ENCODE measurements at places on chromosomes 11 and 22.

DNA sequence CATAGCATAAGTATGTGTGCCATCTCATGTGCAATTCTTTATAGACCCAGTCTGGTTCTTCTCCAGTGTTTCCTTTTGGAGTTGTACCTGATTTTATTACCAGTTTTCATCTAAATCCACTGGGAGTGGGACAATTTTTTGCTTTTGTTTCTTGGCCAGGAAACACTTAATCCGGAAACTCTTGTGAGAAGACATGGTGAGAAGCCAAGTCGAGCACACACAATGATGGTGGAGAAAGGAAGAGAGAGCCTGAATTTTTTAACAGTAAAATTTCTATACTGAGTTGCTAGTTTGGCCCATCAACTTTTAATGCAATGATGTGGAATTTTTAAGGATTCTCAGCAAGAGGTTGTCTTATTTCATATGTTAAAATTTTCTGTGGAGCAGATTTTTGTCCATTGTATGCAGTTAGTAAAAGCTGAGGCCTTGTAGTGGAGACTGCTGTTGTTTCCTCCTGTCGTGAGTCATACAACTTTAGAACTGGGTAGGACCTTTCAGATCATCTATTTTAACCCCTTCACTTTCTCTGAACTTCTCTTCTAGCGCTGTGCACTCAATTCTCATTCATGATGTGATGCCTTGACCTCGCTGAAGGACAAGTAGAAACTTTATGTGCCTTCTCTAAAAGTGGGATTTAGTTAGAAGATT is 17.1 kb downstream of the FAR1 start:
- DNase-seq: no peak

- no peak for DNase-seq
Observed at GRCh38 chr11:1870326-1870696, 17.4 kb downstream of the LSP1 start.

DNA sequence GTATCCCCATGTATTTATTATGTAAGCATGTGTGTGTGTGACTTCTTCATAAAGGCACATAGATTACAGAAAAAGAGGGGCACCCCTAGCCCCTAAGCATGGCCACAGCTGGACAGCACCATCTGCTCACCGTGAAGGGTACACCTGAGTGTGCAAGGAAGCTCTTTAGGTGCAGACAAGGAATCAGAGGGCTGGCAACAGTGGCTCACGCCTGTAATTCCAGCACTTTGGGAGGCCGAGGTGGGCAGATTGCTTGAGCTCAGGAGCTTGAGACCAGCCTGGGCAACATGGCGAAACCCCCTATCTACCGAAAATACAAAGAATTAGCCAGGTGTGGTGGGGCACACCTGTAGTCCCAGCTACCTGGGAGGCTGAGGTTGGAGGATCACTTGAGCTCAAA is 56.3 kb downstream of the DGCR2 start:
- DNase-seq: no peak

GRCh38 chr11:32893093-32893342 is 407 bp downstream of the QSER1 start:
- no peak for DNase-seq

DNA sequence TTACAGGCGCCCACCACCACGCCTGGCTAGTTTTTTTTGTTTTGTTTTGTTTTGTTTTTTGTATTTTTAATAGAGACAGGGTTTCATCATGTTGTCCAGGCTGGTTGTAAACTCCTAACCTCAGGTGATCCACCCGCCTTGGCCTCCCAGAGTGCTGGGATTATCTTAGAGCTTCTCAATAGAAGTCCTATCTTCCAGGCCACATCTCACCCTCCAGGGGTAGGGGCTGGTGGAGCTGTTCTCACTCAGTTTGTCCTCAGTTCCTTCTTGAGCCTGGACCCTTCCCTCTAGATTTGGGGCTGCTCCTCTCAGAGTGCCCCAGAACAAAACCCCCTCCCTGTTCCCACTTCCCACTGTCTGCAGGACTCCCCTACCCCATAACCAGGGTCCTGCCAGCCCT is 31.3 kb downstream of the BCR start:
- DNase-seq: no peak

DNA sequence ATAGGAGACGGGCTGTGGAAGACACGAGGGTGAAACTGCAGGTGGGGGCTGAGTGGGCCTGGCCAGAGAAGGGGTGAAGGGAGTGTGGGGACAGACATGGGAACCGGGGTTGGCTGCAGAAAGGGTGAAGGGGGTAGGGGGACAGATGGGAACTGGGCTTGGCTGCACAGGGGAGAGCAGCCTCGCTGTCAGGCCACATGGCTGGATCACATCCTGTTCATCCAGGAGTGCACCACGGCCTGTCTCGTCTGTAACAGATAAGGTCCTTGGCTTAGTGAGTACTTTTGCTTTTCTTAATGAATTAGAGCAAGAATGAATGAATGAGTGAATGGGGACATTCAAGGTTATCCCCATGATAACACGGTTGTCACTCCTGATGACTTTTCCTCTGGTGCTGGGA is 13.5 kb downstream of the FBLN1 start:
- DNase-seq: no peak

GRCh38 chr11:77617892-77618291 is 19.7 kb downstream of the CLNS1A start:
- no peak for DNase-seq

DNA sequence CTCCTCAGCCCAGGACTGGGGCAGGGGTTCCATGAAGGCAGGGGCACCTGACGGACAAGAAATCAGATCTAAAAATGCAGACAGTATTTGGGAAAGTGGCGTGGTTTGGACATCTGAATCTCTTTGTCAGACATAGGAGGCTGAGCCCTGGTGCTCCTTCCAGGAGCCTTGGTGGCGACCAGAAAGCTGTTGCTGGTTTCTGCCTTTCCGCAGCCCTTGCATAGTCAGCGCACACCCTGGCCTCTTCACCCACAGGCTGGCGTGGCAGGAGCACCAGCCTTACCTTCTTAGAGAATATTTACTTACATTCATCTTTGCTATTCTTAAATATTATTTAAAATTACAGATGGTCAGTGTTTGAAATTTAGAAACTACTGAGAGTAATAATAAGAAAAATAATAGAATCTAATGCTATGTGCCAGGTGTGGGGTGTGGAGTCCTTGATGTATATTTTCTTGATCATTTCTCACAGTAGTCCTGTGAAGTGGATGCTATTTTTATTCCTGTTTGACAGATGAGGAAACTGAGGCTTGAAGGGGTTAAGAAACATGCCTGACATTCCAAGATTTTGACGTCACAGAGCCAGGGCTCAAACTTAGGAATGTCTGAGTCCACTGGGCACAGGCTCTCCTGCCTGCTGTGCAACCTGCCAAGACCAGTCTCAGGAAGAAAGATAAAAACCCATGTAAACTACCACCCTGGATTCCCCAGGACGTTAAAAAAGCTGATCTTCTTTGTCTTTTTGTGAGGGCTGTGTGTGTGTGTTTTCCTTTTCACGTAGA is 51.6 kb downstream of the TBC1D22A start:
- no peak for DNase-seq

DNA sequence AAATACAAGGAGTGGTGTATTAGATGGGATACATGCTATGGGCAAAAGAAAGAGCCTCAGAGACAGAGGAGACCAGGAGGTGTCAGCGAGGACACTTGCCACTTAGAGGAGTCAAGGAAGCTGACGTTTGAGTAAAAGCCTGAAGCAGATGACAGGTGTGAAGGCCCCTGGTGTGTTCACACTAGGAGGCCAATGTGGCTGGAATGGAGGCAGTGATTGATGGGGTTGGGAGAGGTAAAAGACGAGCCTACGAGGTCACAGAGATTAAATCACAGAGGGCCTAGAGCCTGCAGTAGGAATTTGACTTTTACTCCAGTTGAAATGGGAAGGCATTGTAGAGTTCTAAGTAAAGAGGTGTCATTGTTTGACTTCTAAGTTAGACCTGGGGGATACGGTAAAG is 12.0 kb upstream of the GDPD5 start:
- no peak for DNase-seq

DNA sequence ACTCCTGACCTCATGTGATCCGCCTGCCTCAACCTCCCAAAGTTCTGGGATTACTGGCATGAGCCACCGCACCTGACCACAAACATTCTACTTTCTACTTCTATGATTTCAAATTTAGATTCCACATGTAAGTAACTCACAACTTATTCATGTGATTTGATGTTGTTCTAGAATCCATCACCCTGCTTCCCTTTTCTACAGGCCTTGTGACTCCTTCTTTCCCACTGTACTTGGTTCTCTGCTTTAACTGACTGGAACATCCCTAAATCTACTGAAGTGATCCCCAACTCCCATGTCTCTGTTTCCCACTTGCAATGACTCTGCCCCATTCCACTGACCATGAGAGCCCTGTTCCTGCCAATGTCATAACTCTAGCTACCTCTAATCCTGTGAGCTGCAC is 25.7 kb upstream of the MRPL17 start:
- no peak for DNase-seq

GRCh38 chr22:31363885-31364465 is 17.8 kb upstream of the PATZ1 start:
- DNase-seq: no peak

DNA sequence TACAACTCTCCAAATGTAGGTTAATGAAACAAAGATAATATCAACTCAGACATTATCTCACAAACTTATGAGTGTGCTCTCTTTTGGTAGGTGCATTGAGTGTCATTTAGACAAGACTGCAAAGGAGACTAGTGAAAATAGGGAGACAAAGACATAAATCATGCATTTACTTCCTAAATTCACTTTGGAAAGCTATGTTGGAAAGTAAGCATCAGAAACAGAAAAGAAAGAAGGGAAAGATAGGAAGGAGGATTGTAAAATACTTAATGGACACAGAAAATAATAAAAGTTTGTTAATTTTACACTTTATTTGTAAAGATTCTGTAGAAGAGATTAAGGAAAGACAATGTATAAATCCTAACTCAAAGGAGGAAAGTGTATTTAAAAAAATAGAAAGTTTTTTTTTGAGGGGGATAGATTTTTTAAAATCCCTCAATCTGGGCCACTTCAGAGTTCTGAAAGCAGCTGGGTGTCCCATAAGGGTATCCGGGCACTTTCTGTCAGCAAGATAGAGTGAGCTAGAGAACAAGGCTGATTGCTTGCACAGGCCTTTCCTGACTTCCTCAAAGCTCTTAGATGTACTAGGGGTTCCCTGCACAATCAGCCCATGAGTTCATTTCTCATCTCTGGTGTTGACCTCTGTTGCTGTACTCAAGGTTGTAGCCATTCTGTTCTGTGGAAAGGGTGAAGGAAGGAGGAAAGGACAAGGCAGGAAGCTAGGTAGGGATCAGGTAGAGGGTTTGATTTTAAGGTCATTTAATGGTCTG is 22.4 kb upstream of the RDX start:
- DNase-seq: no peak

GRCh38 chr11:17528181-17528691 is 16.0 kb downstream of the USH1C start:
- no peak for DNase-seq

- DNase-seq: no peak
Observed at GRCh38 chr22:46592390-46592872, 27.8 kb upstream of the GRAMD4 start.

DNA sequence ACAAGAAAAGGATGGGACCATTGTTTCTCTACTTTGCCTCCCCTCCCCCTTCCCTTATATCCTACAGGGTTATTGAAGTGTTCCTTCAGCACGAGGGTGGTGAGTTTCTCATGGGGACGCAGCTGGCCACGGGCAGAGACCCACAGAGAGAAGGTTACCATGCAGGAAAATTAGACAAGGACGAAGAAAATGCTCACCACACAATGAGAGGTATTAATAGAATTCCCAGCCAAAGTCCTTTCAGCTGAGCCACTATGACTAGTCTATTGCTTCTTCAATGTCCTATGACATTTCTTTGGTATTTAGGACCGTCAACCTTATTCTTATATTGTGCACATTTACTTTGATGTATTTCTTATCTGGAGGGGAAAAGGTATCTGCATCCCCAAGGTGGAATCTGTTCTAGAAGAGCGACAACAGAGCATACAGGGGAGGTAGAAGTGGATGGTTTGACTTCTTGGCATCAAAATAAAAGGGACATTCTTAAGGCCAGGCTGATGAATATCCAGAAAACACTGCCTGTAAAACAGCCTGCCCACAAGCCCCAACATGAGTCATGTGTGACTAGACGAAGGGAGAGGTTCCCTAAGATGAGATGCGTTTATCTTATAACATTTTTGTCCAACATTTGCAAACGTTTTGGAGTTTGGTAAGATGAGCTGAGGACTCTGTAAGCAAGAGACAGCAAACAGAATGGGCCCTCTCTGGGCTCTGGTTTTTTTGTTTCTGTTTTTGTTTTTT is 209.8 kb upstream of the NARS2 start:
- no peak for DNase-seq

DNA sequence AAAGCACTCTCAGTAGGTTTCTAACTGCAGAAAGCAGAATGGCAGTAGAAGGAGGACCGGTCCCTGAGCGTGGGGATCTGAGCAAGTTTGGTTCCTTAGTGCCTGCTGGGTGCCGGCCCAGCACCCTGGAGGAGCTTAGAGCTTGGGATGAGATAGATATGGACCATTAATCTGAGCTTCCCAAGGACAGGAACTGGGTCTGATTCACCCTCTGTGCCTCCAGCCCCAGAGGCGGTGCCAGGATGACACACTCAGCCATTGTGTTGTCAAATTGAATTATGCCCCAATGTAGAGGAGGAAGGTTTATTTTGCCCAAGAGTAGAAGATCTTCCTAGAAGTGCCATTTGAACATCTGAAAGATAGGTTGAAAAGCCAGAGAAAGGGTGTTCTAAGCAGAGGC is 4.3 kb downstream of the ZC3H7B start:
- DNase-seq: no peak

DNA sequence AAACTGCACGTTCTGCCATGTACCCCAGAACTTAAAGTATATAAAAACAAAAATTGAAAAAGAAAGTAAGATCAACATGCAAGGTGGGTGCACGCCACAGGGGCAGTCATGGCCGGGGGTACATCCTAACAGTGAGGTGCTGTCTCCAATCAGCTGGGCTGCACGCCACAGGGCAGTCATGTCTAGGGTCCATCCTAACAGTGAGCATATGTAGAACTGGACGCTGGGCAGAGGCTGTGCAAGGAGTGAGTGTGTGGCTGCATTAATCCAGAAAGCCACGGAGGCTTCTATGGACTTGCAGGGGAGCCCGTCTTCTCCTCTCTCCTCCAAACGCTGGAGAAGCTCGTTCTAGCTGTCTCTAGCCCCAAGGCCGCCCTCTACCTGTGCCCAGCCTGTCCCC is 1105.0 kb downstream of the BRD1 start:
- DNase-seq: no peak

DNA sequence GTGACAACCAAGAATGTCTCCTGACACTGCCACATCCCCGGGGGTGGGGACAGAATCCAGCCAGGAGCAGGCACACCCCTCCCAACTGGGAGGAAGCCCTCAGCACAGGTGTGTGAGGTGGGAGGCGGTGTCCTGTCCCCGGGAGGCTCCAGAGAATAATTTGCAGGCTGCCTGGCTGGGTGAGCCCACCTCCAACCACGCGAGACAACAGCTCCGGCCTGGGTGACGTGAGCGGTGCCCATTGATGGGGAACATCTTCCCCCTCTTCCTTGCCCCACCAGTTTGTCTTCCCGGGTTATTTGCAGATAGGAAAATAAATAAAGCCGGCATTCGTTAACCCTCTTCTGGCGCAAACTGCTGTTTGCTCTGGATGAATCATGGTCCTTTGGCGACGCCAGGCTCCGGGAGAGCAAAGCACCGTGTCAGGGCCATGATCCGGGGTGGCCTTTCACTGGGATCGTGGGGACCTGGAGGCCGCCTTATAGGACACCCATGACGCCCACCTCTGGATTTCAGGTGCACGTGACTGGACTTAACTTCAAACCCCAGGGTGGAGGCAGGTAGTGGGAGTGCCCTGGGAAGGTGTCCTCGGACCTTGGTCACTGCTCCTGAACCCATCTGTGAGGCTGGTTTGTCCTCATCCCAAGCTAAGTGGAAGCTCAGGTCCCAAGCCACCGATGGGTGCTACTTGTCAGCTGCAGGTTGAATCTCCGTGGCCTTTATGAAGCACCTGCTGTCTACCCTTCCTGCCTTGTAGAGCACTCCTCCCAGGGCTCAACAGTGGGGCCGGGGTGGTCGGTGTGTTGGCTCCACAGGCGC is 13.9 kb downstream of the CCND1 start:
- DNase-seq: no peak
